ENCODE measurements at places on chromosomes 5 and 9. TPM values are rescaled to one million over a fixed set of nuclear protein-coding genes. Genes with fewer than 3 reads are reported as not detected.

ZNF454 gene
- under 0.01 TPM for total RNA-seq

GARIN3 gene
- total RNA-seq: not detected

KCNIP1 gene
- total RNA-seq: not detected

ALAD gene
- total RNA-seq: 10.3 TPM

LHX3 gene
- not detected for total RNA-seq

EPB41L4B gene
- 0.54 TPM for total RNA-seq

All from IMR-90 (cell line).